ENCODE measurements at places on chromosomes 5 and 9.

GRCh38 chr5:36393656-36394428, 92.1 kb upstream of the RANBP3L start:
- no peak for DNase-seq

GRCh38 chr5:174503461-174504265, 220.7 kb upstream of the MSX2 start:
- peak; percentile 23 for DNase-seq

DNA sequence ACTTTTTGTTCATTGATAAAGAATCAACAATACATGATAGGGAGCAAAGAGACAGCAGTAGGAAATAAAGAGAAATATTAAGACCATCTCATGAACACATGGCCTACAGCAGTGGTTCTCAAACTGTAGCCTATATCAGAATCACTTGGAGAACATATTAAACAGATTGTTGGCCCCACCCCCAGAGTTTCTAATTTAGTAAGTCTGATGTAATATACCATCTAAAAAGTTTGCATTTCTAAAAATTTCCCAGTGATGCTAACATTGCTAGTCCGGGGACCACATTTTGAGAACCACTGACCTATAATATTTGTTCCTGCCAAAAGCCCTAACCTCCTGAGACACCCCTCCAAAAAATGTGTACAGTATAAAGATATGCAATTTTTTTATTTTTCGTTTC, 306.2 kb upstream of the NREP start:
- DNase-seq: no peak

DNA sequence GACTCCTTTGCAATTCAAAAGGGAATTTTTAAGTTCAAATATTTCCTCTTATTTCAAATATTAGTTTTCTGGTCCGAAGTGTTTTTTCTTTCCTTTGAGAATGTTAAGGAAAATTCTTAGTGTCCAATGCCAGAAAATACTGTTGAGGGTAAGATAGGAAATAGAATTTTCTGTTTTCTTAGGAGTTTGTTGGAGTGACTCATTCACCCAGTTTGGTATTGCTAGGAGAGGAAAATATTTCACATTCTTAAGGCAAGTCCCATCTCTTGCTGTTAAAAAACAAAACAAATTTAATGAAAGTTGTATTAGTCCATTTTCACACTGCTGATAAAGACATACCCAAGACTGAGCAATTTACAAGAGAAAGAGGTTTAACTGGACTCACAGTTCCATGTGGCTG, 349.2 kb upstream of the ADAMTSL1 start:
- no peak for DNase-seq

GRCh38 chr5:95837492-95837891, 15.0 kb upstream of the GLRX start:
- no peak for DNase-seq

- no peak for DNase-seq
These were observed 817 bp upstream of the GNE start for GRCh38 chr9:36258996-36259533.

- DNase-seq: no peak
These were observed 92.7 kb downstream of the VCAN start for GRCh38 chr5:83564069-83564749.

Measured in skeletal muscle cell (primary cell).